ENCODE measurements at places on chromosomes 4 and X.
A peak's percentile ranks its signal among the peaks of the same experiment; 100 is the strongest.

DNA sequence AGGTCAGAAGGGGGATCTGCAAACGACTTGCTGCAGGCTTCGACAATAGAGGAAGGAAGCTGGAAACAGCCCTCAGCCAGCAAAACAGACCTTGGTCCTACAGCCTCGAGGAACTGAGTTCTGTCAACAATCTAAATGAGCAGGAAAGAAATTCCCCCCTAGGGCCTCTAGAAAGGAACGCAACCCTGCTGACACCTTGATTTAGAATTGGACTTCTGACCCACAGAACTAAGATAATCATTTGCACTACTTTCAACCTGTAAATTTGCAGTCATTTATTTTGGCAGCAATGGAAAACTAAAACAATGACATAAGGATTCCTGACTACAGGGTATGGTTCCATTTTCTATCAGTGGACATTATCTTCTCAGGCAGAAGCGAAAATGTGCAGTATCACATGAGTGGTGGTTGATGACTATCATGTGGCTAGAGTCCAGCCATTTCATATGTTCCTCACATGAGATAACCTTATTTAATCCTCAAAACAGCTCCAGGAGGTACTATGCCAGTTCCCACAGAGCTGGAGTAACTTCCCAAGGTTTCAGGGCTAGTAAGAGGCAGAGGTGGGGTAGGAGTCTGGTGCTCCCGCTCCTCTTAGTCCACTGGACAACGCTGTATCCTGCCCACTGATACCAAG is 61.6 kb downstream of the SAT1 start:
- DNase-seq = peak; percentile 76

- DNase-seq = no peak
Measured at GRCh38 chr4:88989990-88990389, 67.0 kb downstream of the FAM13A start.

- DNase-seq = peak; percentile 18
Measured at GRCh38 chr4:152486429-152487389, 49.2 kb downstream of the FBXW7 start.

DNA sequence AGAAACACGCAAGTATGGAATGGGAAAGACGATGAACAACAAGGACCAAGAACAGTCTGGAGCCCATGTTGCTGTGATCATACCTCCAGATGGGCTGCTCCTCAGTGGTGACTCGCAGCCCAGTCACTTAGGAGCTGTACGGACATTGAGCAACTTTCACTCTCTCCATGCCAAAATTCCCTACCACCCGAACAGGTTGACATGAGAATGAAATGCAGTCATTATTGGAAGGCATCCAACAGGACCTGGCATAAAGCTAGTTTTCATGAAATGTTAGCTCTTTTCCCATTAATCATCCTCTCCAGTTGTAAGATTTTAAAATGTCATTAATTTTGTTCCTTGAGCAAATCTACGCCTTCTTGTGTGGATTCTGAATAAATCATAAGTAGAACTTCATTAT is 82.7 kb upstream of the GPM6B start:
- peak; percentile 75 for DNase-seq

DNA sequence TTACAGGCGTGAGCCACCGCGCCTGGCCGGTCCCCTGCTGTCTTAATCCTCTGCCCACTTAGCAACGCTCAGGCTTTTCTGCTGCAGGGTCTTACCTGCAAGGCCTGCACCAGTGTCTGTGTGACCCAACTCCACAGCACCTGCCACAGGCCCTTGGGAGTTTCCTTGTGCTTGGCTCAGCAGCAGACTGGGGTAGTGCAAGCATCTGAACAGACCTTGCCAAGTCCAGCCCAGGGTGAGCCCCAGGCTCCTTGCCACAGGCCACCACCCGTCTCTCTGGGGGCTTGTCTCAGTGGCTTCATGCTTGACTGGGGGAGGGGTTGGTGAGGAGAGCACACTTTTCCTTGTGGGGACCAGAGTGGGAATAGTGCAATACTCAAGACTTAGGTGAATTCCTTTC is 87.0 kb downstream of the FAM193A start:
- DNase-seq = no peak

DNA sequence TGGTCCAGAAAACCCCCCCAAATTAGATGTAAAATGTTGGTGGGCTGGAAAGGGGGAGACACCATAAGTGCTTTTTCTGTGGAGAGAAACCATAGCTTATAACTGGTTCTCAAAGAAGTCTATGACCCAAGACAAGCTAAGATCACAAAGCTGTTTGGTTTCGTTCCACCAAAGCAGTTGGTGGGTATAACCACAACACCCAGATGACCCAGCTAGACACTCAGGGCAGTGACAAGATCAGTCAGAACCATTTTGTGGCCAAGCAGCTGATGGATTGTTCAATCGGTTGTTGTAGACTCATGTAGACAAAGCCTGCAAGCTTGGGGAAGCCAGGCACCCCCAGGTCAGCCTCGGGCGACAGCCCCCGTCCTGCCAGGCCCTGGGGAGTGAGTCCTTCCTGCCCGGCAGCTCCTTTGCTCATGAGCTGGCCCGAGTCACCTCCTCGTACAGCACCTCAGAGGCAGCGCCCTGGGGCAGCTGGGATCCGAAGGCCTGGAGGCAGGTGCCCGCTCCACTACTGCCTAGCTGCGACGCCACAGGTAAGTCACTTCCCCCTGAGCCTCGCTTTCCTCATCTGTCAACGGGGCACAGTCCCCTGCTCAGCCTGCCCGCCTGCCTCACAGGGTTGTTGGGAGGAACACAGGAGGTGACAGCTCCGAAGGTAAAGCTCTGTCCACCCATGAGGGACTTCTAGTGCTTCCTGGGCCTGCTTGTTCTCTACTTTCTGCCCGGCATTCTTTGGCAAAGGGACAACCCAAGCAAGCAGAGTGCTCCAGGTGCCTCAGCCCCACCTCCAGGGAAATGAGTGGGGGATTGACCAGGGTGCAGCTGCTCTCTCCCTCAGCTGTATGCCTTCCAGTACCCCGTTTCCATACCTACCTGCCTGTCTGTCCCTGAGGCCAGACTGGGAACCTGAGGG is 65.2 kb upstream of the MTM1 start:
- DNase-seq = no peak

DNA sequence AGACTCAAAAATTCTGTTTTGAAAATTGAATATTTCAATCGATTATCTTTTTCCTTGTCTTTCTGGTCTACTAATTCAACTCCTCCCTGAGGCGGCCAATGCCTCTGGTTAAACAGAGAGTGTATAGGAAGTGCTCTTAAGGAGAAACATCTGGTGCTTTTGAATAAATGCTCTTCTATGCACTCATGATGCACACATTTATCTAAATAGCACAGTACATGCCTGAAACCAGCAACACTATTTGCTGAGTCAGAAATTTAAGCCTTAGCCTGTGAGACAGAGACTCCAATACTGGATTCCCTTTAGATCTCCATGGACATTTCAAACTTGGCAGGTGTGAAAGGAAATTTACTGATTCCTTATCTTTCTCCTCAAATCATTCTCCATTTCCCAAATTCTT is 118.6 kb downstream of the SLIT2 start:
- DNase-seq = peak; percentile 65

DNA sequence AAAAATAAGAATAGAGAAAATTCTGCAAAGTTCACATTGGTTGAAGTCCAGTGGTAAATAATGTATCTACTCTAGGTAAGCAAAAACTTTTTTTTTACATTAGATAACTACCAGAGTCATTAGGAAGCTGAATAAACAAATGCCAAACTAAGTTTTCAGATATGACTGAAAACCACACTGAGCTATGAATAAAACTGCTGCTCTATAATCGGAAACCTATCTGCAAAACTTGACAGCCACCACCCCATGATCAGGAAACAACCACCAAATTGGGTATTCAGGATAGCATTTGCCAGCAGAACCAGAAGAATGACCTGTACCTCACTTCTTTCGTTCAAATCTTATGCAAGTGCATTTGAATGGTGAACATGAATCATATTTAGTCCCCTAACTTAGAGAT is 173.0 kb upstream of the TET2 start:
- DNase-seq = no peak

DNA sequence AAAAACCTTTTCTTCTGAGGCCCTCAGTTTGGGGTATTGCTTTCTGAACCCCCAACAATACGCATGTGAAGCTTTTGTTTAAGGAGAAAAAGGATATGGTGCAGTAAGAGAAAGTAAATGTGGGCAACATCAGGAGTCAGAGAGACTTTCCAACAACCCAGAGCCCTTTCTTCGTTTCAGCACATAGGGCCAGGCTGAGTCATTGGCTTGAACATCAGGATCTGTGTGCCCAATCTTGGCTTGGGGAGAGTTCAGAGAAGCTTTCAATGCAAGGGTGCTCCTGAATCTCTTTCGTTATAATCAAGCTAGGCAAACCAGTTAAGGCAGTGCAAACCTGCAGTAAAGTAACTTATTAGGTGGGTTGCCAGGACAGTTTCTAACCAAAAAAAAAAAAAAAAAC is 191.2 kb downstream of the FRMPD4 start:
- DNase-seq = no peak

GRCh38 chr4:85910985-85911384 is 436.0 kb downstream of the ARHGAP24 start:
- no peak for DNase-seq

DNA sequence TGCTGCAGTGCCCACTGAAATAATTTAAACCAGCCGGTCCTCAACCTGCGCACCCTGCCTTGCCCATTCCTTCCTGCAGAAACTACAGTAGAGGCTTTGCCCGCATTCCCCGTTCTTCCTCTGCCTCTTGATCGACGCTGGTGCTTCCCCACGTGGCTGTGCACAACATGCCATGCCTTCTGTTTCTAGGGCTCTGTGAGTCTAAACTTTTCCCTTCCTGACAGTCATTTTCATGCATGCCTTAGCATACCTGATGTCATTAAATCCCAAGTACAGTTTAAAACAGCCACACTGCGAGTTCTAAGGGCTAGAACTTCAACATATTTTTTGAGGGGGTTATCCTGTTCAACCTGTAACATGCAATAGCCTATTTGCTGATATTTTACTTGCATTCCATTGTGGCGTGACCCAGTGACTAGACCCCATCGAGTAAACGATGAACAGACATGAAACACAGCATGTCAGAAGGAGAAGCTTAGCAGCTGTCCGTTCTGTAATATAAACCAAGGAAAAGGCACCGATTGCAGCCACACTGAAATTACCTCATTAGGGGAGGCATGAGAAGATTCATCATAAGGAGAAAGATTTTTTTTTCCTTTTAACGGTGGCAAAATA is 232.5 kb downstream of the ARHGAP10 start:
- DNase-seq = no peak

DNA sequence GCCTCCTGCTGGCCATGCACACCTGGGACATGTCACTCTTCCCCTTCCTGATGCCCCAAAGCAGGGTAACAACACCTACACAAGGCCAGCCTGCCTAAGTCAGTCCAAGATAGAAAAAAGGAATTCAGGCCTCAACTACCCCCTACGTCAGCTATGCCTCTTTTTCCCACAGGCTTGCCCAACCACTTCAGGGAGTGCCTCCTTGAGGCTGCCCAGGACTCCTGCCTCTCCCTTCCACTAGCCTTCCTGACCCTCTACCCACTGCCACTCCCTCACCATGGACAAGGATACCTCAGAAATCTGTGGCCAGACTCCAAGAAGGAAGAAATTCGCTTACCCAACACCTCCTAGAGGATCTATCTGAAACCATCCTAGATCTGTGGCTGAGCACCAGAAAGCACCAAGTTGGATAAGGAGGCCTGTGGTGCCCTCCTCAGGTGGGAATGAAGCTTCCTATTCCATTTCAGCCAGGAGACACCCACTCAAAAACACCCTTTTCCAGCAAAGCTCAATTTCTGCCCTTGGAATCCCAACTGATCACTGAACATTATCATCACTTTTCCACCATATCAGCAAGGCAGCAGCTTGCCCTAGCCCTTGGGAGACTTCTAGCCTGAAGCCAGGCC is 1.8 kb downstream of the KDM5C start:
- DNase-seq = peak; percentile 1

GRCh38 chrX:151796576-151796975 is 62.0 kb downstream of the CNGA2 start:
- no peak for DNase-seq

- peak; percentile 49 for DNase-seq
Measured at GRCh38 chr4:129429581-129430320, 333.8 kb downstream of the C4orf33 start.

- peak; percentile 39 for DNase-seq
Measured at GRCh38 chr4:91448668-91449330, 855.0 kb upstream of the GRID2 start.

DNA sequence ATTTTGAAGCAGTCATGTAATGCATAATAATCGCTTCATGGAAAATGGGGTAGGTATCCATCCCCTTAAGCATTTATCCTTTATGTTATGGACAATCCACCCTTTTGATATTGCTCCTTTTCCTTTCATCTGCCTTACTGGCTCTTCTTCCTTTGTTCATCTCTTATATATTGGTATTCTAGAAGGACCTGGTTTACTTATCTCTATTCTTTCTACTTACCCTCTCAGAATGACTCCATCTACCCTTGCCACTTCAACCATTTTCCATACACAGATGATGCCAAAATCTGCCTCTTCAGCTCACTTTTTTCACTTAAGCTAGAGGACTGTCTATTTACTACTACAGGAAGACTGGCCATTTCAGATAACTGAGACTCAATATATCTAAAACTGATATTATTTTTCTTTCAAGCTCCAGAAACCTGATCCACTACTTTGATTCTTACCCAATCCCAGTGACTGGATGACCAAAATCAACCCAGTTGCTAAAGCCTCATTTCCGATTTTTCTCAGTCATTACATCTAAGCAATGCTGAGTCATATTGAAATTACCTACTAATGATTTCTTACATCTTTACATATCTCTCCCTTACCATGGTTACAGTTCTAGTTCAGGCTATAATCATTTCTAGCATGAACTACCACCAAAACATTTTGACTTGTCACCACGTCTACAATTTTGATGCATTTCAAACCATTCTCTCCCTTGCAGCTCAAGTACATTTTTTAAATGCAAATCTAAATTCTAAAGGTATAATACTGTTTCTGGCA is 93.7 kb downstream of the FAAH2 start:
- no peak for DNase-seq

GRCh38 chr4:38359113-38359512 is 304.9 kb upstream of the KLF3 start:
- no peak for DNase-seq

DNA sequence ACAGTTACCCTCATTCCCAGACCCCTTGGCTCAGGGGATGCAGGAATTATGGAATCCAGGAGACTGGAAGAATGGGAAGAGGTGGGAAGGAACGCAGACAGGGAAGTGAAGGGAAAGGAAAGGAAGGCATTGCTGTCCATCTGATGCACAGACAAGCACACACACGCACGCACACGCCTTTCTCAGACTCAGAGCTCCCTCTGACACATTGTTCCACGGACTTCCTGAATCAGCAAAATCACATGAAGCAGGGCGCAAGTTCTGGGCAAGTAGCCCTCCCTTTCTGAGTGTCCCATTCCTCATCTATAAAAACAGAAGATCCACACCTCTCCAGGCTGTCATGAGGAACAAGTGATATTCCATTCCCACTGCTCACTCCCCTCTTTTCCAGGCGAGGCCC is 13.2 kb downstream of the IQSEC2 start:
- no peak for DNase-seq

- DNase-seq = no peak
Measured at GRCh38 chrX:8048466-8048865, 121.3 kb upstream of the PNPLA4 start.
